Stimulated activated CD8-positive, alpha-beta memory T cell treated with anti-CD3 and anti-CD28 coated beads, Interleukin-7, amount 100 ng/mL, for 1 hour (primary cell): ENCODE measurements at places on chromosomes 6 and 20.

- DNase-seq = no peak
Observed at GRCh38 chr6:112886415-112886814, 539.3 kb downstream of the RFPL4B start.

- no peak for DNase-seq
Observed at GRCh38 chr6:169343886-169344749, 90.5 kb upstream of the THBS2 start.

DNA sequence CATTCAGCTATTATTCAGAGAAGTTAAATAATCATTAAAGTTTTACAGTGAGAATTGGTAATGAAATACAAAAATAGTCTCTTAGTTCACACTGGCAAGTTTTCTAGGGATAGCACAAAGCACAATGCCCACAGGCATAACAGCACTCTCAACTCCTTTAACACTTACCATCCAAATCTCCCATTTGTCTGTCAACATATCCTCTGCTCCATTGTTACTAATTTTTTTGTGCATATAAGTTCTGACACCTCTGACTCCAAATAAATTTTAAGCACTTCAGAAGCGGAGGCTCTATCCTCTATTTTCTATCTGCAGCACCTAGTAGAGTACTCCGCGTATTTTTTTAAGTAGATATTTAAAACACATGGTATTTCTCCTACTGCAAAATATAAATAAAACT lies 15.6 kb upstream of the RSPO3 start:
- DNase-seq = no peak

DNA sequence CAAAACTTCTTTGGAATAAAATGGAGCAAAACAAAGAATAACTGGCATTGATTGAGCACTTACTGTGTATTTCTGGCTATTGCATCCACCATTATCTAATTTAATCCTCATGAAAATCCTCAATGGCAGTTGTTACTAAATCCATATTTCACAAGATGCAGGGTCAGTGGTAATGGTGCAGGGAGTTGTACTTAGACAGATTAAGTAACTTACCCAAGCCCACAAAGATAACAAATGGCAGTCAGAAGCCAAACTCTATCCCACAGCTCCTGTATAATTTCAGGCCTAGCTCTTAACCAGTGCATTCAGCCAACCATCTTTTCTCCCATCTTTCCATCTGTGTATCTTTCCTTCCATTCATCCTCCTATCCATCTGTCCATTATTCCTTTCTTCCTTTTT lies 29.3 kb upstream of the SSTR4 start:
- DNase-seq = no peak

- no peak for DNase-seq
Observed at GRCh38 chr6:169943241-169944060, 192.0 kb downstream of the ERMARD start.
